ENCODE measurements at places on chromosomes 1 and 21.
A peak's percentile ranks its signal among the peaks of the same experiment; 100 is the strongest.

DNA sequence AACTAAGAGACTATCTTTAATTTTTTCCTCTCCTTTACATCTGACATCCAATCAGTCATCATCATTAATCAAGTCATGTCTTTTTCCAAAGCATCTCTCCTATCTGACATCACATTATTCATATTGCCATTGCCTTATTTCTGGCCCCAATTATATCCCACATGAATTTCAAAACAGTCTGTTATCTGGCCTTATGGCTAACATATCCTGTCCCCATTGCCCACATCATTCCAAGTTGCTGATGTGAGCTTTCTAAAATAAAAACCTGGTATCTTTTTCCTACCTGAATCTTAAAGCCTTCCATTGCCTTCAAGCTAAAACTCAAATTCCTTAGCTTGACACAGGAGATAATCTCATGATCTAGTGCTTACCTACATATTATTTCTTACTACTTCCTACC lies 283.9 kb downstream of the LRRC40 start:
- no peak for DNase-seq

- no peak for DNase-seq
These were observed 277.7 kb downstream of the FAM72C start for GRCh38 chr1:143694085-143694484.

DNA sequence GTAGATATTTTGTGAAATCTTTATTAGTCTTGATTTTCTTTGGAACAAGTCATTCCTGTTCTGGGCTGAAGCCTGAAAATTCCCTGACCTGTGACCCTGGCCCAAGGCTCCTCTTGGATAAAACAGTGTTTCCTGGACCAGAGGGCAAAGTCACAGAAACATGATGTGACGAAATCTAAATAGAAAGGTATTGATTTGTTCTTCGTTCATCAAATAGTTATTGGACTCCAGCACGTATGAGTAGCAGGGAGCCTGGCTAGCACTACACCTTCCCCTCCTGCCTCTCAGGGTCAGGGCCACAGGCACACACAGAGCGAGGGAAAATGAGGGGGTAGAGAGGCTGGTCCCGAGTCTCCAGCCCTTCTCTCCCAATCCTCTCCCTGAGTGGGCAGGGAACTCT lies 1.7 kb upstream of the CLDN14 start:
- DNase-seq, result no peak

DNA sequence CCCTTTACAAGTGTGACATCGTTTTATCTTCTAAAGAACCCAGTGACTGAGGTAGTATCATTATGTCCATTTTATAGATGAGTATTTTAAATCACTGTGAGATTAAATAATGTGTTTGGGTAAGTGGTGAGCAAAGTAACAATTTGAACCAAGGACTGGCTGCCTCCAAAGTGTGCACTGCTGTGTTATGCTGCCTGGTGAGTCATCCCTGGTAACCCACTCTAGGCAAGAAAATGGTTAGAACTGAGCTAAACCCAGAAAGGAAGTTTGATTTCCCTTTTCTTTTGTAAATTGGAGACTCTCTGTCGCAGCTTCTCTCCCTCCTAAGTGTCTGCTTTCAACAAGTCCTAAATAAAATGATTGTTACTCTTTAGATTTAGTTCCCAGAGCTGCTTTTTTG lies 342.8 kb upstream of the KAZN start:
- no peak for DNase-seq

DNA sequence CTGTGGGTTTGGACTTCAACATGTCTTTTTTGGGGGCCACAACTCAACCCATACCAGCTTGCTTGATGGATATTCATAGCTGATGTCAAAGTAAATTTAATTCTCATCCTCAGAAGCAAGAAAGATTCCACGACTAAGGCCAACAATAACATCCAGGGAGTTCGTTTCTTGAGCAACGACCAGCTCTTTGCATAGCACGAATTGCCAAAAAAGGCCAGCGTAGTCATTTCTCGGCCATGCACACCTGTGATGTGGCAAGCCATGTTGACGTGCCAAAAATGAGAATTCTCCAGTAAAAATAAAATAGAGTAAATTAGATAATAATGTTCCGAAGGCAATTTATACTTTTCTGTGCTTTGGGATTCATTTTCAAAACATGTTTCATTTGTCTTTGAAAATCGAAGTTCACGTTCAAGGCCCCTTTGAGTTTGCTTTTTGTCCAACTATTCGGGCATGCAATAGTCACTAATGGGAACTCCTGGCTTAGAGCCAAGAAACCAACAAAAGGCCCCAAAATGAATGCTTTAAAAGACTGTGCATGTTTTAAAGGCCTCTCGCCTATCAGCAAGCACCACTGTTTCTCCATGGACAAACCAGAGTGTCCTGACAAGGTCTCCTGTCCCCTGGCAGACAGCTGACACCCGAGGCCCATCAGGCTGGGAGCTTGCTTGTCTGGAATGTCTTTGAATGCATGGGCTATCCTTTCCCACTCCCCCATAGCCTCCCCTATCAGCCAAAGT lies 14.4 kb upstream of the IGSF5 start:
- DNase-seq, result no peak

GRCh38 chr1:234731569-234732085 lies 121.6 kb upstream of the IRF2BP2 start:
- no peak for DNase-seq

DNA sequence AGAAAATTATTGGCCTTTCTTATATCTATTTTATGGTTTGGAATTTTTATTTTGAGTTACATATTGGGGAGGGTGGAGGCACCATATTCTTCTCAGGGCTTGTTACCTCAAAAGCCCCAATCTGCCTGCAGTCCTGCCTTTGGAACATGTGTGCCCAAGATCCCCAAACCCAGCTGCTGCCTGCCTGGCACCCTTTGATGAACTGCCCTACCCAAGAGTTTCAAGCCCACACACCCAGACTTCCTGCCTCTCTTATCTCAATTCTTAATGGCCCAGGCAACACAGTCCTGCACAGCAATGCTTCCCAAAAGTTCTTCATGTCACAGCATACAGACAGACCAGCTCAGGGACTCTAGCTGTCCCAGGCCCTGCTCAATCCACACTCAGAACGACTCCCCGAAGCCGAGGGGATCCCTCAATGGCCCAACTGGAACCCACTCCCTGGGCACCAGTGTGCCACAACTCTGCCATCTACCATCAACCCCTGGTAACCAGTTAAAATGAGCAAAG lies 19.2 kb downstream of the OLFML2B start:
- DNase-seq, result no peak

- DNase-seq, result no peak
These were observed 14.6 kb upstream of the TRNAU1AP start for GRCh38 chr1:28538286-28538685.

DNA sequence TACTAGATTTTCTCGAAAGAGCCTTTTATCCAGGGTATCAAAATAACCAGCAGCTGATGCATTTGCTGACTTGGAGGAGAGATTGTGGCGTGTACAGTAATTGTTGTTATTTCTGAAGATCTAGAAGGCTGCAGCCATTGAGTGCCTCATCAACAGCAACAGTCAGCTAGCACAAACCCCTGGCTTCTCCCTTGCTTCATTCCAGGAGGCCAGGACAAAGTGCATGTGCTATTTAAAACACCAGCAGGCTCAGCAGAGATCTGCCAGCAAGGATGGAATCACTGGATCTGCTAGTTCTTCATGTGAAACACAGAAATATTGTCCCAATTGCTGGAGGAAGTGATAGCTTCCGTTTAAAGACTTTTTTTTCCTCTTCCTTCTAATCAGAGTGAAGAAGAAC lies 2.8 kb upstream of the NGF start:
- no peak for DNase-seq

DNA sequence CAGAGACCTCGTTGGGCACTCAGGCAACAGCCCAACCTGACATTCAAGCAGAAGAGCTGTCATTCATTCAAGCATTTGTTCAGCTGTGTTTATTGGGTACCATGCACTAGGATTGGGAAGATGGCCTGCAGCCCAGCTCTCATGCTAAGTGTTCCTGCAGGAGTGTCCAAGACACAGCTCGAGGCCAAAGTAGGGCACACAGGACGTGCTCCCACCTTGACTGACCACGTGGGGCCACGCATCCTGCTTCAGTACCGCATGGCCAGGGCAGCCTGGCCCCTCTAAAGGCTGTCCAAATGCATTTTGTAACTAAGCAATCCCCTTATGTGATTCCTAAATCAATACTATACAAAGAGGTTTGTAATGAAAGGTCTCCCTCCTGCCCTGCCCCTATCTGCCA lies 9.7 kb downstream of the PYCR2 start:
- DNase-seq, result no peak

GRCh38 chr1:99607590-99607989 lies 38.3 kb upstream of the PALMD start:
- no peak for DNase-seq

DNA sequence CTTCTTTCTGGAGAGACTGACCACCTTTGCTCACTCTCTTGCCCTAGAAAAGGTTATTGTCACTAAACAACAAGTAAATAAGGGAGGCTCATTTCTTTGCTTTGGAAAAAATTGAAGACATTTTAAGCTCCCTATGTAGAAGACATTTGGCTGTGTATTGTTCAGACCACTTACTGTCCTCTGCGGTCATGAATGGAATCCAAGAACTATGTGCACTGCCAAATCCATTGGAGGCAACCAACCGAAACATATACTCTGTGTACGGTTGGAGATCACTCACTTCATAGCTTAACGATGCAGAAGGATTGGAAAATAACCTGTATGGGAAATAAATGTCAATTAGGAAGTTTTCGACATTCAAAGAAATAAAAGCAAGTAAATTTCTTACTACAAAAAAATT lies 332.8 kb downstream of the KCTD3 start:
- DNase-seq, result no peak

DNA sequence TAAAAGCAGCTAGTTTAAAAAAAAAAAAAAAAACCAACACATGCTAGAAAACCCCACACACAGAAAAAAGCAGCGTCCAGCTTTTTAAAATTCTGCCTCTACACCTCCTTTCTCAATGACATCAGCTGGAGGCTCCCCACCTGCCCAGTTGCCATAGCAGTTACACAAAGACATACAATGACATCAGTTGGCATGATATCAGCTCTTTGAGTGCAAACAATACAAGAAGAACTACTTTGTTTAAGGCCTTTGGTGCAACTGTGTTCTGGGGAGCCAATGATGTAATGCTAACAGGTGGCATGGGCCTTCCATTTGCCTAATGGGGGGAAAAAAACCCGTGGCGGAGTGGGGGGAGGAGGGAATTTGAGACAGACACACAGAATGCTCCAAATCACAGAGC lies 32.9 kb downstream of the DUSP10 start:
- peak; percentile 15 for DNase-seq

GRCh38 chr1:164356511-164356910 lies 202.5 kb upstream of the PBX1 start:
- no peak for DNase-seq

DNA sequence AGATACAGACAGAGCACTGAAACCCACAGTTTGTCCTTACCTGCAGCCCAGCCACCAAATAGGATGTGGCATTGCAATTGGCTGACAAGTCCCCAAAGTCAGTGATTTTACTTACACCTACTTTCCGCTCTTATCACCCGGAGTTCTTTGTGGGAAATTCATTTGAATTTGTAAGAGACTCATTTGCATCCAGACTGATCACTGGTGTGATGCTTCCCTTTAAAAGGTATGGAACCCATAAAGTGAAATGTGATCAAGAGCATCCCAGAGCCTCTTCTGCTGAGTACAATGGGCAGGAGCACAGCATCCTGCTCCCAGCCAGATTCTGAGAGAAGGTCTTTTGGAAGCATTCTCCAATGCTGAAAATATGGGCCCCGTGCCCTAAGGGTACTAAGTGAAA lies 161.4 kb downstream of the DAB1 start:
- no peak for DNase-seq

DNA sequence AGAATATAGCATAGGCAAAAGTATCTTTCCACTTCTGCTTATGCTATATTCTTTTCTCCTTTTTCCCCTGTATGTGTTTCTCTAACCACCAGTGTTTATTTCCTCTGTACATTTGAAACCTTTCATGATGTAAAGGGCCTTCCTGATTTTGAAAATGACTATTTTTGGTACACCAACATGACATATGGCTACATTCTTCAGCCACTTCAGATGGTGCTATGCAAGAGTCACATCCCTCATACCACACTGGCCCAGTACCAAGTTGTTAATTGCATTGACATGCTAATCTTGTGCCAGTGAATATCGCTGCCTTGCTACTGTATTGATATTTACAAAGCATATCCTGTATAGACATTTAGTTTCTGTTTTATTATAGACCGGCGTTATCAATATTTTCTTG lies 408.7 kb downstream of the NCAM2 start:
- DNase-seq, result no peak

- no peak for DNase-seq
These were observed 49.7 kb downstream of the PGM1 start for GRCh38 chr1:63642901-63643300.

GRCh38 chr21:31216206-31216605 lies 127.9 kb downstream of the TIAM1 start:
- DNase-seq, result no peak

GRCh38 chr1:20345419-20345818 lies 54.7 kb downstream of the VWA5B1 start:
- DNase-seq, result no peak

DNA sequence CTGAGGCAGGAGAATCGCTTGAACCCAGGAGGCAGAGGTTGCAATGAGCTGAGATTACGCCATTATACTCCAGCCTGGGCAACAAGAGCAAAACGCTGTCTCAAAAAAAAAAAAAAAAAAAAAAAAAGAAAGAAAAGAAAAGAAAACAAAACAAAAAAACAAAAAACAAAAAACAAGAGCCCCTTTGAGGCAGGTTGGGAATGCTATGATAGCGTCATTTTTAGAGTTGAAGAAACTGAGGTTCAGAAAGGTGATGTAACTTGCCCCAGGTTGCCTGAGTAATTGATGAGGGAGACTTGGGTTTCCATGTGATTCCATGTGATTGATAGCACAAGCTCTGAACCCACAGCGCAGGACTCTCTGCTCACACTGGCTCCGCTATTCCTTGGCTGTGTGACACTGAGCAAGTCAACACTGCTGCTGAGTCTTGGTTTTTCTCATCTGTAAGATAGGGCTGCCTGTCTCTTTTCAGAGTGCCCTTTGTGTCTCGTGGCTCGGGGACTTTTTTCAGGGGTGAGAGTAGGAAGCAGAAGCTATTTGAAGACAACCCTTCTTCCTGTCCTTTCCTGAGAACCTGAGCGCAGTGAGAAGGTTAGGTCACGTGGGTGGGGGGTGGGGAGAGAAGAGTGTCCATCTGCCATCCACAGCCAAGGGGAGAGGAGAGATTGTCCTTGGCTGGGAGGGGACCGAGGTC lies 2.5 kb downstream of the CNR2 start:
- DNase-seq, result no peak

DNA sequence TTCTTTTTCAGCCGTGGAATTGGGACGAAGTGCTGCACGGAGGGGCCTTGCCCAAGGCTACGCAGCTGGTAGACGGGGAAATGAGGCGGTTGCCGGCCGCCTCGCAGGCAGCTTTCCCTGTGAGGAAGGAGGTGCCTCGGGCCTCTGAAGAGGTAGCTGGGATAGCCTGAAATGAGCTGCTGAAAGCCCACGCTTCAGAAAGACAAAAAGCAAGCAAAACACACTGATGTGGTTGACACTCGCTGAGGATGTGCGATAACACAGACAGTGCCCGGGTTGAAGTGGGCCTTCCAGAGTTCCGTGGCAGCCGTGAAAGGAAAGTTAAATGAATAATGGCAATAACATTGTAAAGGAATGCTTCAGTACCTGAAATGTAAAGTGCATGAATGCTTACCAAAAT lies 47.2 kb downstream of the S1PR1 start:
- peak; percentile 11 for DNase-seq

All from stimulated activated CD8-positive, alpha-beta memory T cell treated with anti-CD3 and anti-CD28 coated beads, Interleukin-2, amount 100 ng/mL, for 1 hour (primary cell).